NCI-H1694 (cell line): ENCODE measurements at places on chromosomes 7 and 10.

- DNase-seq: no peak
Measured at GRCh38 chr7:151115836-151116418, 29.7 kb downstream of the AGAP3 start.

DNA sequence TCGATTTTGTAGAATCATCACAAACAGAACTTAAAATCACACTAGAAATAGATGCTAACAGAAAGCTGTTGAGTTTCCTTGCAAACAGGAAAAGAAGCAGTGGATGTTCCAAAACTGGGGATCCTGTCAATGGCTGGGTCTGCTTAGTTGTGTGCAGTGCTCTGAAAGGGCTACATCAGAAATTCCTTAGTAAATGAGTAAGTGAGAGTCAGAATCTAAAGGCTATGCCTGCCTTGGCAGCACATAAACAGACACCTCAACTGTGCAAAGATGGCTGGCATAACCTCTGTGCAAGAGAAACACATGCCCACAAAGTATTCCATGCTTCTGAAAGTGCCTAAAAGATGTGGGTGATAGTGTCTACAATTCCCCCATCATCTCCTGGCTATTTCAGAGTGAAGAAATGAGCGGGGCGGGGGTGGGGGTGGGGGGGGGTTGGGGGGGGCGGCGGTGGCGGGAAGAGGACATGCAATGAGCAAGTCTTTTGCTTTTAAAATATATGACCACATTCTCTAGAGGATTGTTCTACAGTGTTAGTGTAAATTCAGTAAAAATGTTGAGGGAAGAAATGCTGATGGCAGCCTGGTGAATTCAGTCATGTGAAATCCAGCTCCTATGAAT, 138.1 kb upstream of the LAMB4 start:
- DNase-seq: no peak

GRCh38 chr10:75712242-75712880, 280.9 kb downstream of the LRMDA start:
- no peak for DNase-seq

GRCh38 chr7:111408724-111409123, 153.6 kb downstream of the IMMP2L start:
- no peak for DNase-seq

- no peak for DNase-seq
Measured at GRCh38 chr10:113030453-113030852, 80.4 kb downstream of the TCF7L2 start.

DNA sequence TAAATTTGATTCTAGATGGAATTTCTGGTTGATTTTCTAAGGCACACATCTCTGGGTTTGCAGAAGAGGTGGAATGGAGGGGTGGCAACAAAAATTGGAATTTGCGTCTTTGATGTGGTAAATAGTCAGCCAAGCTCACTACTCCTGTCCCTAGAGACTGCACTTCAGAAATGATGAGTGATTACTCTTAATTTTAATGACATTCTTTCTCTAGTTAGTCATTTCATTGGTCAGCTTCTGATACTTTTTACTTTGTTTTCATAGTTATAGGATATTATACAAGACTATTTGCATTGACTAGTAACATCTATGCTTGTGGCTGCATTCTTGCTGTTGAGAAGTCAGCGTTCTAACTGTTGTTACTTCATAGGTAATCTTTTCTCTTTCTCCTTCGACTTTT, 658.3 kb downstream of the SUGCT start:
- no peak for DNase-seq

DNA sequence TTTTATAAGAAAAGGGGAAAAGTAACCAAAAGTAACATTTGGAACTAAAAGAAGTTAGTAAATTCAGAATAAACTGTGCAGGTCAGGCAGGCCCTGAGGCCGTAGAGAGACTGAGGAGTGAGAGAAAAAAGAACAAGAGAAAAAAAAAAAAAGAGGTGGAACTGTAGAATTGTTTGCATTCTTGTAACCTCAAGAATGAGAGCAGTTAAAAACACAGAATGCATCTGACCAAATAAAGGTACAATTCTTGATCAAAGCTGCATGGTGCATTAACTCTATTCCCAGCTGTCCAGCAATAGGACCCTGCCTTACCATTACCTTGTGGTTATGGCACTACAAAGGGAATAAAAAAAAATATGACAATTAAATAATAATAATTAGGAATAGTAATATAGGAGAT, 170.1 kb upstream of the SEMA3A start:
- DNase-seq: no peak

DNA sequence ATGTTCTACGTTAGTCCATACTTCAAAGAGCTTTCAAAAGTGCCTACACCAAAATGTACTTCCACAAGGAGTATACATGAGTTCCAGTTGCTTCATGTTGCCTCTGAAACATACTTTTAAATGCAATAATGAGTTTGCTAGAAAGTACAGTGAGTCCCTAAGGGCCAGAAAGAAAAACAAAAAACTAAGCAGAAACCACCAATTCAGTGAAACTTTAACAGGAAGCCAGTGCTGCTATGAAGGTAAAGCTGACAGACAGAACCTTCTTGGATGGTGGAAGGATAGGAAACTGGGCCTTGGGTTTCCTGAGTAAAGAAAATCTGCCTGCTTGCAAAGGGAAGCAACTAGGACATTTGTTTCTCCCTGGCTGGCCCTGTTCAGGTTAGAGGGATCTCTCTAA, 104.2 kb downstream of the CTTNBP2 start:
- no peak for DNase-seq

GRCh38 chr7:41709621-41710020, 6.7 kb upstream of the INHBA start:
- DNase-seq: no peak

DNA sequence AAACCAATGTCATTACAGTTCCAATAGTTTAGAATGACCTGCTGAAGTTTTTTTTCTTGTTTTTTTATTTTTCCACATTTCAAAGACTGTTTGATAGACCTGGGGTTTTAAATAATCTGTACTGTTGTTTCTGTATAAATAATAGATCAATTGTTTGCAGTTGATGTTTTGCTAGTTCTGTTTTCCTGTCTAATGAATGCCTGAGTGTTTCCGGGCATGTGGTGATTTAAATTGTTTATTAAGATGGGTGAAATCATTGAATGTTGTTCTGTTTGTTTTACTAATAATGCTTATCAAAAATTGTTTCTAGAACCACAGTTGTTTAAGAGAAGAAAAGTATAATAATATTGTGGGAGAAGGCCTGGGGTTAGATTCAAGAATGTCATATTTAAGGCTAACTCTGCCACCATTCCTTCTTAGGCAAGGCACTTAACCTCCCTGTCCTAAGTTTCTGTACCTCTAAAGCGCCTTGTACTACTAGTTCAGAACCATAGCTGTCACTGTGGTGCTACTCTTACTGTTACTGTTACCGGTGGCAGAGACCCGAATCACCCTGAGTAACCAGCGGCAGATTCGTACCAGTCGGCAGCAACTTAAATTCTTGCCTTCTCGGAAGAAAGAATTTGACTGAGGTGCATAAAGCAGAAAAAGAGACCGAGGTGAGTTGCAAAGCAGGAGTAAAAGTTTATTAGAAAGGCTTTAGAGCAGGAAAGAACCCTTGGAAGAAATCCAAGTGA, 1014.1 kb downstream of the REEP3 start:
- DNase-seq: no peak

DNA sequence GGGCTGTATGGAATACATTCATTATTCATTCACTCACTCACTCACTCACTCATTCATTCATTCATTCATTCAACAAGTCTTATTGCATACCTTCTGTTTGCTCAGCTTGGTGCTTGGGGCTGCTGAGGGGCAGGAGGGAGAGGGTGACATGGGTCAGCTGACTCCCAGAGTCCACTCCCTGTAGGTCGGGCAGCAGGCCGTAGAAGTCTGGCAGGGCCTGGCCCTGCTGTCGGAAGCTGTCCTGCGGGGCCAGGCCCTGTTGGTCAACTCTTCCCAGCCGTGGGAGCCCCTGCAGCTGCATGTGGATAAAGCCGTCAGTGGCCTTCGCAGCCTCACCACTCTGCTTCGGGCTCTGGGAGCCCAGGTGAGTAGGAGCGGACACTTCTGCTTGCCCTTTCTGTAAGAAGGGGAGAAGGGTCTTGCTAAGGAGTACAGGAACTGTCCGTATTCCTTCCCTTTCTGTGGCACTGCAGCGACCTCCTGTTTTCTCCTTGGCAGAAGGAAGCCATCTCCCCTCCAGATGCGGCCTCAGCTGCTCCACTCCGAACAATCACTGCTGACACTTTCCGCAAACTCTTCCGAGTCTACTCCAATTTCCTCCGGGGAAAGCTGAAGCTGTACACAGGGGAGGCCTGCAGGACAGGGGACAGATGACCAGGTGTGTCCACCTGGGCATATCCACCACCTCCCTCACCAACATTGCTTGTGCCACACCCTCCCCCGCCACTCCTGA, 2.4 kb downstream of the EPO start:
- DNase-seq: no peak

- no peak for DNase-seq
Measured at GRCh38 chr10:10222304-10222841, 795.3 kb upstream of the CELF2 start.

DNA sequence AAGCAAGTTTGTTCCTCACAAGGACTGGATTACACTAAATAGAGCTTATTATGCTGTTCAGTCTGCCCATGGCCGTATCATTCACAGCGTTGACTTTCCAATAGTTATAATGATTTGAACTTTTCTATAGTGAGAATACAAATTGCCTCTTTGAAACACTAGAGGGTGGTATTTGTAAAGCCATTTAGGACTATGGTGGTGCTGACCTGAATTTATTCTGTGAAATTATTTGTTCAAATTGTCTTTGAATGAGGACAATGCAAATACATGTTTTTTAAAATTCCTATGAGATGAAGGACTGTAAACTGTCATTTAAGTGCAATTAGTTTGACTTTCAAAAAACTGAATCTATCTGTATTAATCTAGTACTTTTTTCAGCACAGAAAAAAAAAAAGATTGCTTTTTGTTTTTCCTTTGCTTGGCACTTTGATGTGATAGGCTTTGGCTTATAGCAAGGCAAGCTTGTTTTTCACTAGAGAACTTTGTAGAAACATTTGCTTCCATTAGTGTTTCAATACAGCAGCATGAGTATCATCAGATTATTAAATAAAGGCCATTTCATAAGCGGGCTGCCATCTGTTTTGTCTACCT, 122.7 kb upstream of the TMEM229A start:
- peak; percentile 38 for DNase-seq

- DNase-seq: no peak
Measured at GRCh38 chr10:3342771-3343170, 170.2 kb upstream of the PITRM1 start.

- no peak for DNase-seq
Measured at GRCh38 chr10:69912589-69912988, 110.9 kb downstream of the COL13A1 start.

DNA sequence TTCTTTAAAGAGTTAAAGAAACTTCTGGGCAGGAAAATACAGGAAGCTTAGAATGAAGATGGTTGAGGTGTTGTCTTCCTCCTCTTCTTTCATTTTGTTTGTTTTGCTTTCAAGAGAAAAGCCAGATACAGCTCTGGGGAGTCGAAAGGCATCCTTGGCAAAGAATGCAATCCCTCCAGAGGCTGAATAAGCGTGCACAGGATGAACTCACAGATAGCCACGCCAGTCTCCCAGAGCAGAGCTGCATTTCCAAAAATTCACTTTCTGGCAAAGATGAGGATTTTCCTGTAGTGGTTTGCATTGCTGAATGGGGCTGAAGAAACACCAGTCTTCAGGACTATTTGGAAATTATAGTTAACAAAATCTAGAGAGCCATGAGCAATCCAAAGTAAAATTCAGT, 336.4 kb downstream of the NRG3 start:
- DNase-seq: no peak

- DNase-seq: no peak
Measured at GRCh38 chr10:100043344-100043743, 33.6 kb upstream of the DNMBP start.

GRCh38 chr10:23512355-23513058, 73.6 kb downstream of the OTUD1 start:
- DNase-seq: no peak

DNA sequence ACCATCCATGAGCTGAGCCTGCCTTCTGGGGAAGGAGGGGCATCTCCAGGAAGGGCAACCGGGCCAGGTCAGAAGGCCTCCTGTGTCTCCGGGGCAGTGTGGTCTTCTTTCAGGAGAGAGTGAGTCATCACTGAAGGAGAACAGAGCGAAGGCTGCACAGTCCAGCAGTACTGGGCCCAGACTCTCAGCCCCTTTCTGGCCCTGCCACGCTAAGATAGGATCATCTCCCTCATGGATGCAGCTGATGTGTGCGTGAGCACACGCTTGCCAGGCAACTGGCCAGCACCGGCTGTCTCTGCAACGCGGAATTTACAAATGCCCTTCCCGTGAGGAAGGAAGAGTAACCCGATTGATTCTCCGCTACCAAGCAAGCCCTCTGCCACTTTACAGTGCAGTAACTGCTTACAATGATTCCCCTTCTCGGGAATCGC, 328.2 kb downstream of the TNS3 start:
- no peak for DNase-seq

DNA sequence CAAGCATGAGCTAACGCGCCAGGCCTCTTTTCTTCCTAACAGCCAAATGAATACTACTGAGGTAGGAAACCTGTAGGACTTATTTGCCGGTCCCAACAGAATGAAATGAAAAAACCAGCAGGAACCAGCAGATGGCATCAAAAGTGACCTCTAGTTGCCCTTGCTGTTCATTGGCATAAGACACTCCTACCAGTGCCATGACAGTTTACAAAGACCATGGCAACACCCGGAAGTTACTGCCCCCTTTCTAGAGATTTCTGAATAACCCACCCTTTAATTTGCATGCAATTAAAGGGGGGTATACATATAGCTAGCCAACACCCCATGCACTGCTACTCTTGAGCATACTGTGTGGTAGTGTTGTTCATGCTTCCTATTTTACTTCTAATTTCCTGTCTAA, 65.2 kb downstream of the ATE1 start:
- no peak for DNase-seq
